ENCODE measurements at places on chromosomes 12 and 14.

DNA sequence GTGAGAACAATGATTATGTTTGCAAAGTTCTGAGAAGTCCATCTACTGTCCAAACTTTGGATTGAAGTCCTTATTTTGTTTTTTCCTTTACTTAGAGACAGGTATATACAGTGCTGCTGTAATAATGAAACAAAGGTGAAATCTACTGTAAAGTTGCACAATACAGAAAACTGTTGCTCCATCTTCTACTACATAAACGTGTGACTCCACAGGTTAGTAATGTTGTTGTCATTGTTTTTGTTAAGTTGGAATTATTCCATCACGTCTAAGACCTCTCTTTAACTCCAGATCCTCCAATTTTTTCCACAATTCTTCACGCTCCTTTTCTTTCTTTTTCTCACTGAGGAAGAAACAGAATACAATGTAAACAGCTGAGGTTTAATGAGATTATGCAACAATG lies 57.0 kb upstream of the GPHB5 start:
- no peak for DNase-seq

DNA sequence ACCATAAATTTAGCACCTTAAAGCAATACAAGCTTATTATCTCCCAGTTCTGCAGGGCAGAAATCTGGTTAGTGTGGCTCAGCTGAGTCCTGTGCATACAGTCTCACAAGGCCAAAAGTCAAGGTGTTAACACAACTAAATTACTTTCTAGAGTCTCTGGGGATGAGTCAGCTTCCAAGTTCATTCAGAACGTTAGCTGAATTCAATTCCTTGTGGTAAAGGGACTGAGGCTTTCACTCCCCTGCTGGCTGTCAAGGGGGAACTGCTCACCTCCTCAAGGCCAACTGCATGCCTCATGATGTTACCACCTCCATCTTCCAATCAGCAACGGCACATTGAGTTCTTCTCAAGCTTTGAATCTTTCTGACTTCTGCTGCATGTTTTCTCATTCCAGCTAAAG lies 27.6 kb downstream of the EML5 start:
- no peak for DNase-seq

DNA sequence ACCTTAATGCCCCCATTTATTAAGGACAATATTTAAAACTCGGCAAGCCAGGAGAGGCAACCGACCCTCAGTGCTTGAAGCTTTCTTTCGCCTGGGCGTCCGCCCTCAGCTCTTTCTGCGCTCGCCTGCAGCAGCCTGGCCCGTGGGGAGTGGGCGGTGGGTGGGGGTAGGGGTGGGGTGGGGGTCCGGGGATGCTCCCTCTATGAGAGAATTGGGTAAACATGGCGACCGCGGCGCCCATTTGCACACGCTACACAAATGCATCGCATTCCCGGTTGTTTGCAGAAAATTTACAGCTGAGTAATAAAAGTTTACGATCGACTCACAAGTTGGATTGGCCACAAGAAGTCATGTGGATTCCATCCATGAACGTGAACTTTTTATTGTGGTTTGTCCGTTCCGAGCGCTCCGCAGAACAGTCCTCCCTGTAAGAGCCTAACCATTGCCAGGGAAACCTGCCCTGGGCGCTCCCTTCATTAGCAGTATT lies 7.7 kb downstream of the HOXC8 start:
- DNase-seq = no peak

- no peak for DNase-seq
Measured at GRCh38 chr12:29155079-29155478, 6.0 kb downstream of the FAR2 start.

GRCh38 chr12:127035011-127035879 lies 1231.7 kb upstream of the TMEM132C start:
- no peak for DNase-seq

GRCh38 chr14:72301352-72301751 lies 369.1 kb downstream of the RGS6 start:
- no peak for DNase-seq

DNA sequence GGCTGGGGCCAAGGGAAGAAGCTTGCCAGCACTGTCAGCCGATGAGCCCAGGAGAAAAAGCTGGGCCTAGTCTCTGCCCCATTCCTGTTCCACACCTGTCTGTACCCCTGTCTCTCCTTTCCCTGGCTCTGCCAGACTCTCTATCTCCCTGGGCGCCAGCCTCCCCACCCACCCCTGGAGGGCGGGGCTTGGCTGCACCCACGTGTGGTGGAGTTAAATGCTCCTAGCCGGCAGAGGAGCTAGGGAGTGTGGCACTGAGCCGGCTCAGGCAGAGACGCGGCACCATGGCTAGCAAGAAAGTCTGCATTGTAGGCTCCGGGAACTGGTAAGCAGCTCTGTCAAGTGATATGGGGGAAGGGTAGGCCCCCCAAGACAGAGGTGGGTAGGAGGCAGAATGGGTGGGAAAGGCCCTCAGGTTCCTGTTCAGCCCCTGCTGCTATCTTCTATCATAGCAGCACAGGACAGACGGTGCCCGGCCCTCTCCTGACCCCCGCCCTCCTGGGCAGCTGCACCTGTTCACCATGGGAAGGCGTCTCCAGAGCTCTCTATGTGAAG lies at the start of gene GPD1:
GPD1 (plus strand) TSS at position 242 of the 555 bp plus-strand sequence; CDS start at position 285, 43 bp downstream.
- DNase-seq = peak; percentile 68

DNA sequence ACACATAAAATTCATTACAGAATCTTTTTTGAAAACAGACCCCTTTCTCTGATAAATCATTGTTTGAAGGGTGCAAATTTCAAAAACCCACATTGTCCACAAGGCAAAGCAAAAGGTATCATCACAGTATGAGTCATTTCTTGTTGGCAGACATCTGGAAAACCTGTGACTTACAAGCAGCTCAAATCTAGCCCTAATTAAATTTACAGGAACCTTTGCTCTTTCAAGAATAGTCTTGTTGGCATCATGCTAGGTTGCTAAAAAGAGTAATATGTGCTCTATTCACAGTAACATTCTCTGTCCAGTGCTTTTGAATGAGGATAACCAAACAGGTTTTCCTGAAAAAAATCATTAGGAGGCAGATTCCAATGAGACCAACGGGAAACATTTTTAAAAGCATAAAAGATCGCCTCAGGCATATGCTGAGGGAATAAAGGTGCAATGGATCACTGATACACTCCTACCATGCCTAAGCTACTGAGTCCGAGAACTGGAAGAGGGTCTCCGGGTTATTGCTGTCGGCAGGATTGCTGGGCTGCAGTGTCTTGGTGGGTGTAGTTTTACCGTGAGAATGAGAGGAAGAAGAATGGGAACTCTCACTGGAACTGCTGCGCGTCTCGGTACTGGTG lies 55.5 kb upstream of the TTC7B start:
- DNase-seq = no peak

- DNase-seq = no peak
Measured at GRCh38 chr12:50859621-50860310, 17.0 kb downstream of the TMPRSS12 start.

GRCh38 chr12:92007787-92008186 lies 137.9 kb downstream of the BTG1 start:
- no peak for DNase-seq

DNA sequence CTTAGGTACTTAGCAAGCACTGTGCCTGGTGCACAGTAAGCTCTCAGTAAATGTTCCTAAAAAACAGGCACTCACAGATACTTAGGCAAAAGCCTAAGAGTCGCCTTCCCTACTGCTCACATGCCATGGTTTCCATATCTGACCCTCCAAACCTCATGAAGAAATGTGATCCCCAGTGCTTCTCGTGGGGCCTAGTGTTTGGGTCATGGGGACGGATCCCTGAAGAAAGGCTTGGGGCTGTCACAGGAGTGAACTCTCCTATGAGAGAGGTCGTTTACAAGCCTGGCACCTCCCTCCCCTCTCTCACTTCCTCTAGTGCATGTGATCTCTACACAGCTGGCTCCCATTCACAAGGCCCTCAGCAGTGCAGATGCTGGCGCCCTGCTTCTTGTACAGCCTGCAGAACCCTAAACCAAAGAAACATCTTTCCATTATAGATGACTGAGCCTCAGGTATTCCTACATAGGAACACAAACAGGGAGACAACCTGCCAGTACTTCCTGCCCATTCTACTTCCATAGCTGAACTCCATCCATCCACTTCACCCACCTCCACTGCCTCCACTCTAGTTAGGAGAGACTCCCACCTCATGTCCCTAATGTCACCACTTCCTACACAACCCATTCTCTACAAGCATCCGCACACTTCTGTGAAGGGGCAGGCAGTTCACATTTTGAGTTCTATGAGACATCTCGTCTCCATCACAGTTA lies 2.9 kb downstream of the SLC15A4 start:
- DNase-seq = no peak

DNA sequence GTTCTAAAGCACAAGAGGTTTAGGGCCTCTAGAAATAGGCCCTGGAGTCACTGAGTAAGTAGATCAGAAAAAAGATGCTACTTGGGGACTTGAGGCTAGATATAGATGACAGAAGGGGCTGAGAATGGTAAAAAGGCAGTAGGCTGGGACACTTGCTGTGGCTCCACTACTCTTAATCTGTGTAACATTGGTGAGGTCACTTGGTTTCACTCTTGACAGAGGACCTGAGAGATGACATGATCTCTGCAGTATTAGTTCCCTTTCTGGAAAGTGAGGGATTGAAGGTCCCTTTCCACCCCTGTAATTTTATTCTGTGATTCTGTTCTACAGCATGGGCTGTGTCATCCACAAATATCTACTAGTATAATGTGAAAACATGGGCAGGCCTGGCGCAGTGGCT lies 39.7 kb downstream of the MAPKAPK5 start:
- no peak for DNase-seq

- DNase-seq = no peak
Measured at GRCh38 chr12:55849616-55850343, 7.0 kb upstream of the MMP19 start.

- no peak for DNase-seq
Measured at GRCh38 chr14:75123991-75124390, 2.9 kb downstream of the NEK9 start.

- DNase-seq = no peak
Measured at GRCh38 chr12:53804429-53804828, 52.6 kb upstream of the CISTR start.

GRCh38 chr12:8088574-8088973 lies 6.5 kb downstream of the NECAP1 start:
- no peak for DNase-seq

GRCh38 chr12:9727813-9728212 lies 5.1 kb downstream of the CLECL1 start:
- no peak for DNase-seq

- peak; percentile 3 for DNase-seq
Measured at GRCh38 chr12:62861586-62861985, 73.4 kb downstream of the PPM1H start.

DNA sequence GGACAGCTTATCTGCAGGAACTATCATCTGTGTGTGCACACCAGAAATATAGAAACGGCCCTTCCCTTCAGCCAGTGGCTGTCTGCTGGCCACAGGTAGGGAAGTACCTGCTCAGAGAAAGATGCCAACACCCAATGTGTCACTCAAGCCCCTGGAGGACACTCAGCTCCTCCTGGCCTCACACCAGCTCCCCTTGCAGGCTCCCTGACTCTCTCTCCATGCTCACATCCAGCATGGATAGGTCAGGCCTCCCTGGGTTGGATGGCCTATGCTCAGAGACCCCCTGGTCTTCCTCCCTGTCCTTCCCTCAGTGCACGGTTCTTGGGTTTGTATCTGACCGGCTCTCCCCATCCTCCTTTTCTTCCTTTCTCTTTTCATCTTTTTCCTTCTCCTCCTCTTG lies 202.1 kb downstream of the BCL11B start:
- DNase-seq = no peak

DNA sequence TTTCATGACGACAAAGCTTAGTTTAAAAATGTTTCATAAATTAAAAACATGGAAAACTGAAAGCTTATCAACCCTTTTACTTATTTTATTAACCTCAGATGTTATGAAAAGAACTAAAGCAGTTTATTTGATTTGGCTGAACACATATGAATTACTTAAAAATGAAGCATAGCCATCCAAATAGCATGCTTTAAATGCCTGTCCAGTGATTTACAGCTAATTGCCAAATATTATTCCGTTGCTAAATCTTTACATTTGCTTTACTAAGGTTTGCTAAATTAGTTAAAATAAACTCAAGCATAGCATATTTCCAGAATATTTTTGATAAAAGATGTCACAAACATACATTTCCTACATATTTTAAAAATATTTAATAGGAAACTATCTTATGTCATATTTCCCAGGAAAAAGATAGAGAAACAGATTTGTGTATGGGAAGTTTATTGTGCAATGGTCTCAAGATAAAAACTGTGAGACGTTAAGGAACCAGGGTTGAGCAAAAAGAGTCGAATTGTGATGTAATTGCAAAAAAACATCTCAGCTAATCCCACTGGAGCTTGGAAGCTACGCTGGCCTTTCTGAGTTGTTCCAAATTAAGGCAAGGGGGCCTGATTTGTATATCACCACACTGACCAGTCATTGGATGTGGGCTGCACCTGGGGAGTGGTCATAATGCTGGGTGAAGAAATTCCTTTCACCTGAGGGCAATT lies 25.8 kb downstream of the GPR135 start:
- no peak for DNase-seq

- DNase-seq = no peak
Measured at GRCh38 chr14:95261616-95262510, 57.8 kb downstream of the CLMN start.

All from caudate nucleus (tissue), 63 donors.